ENCODE measurements at places on chromosomes 7 and 10.

DNA sequence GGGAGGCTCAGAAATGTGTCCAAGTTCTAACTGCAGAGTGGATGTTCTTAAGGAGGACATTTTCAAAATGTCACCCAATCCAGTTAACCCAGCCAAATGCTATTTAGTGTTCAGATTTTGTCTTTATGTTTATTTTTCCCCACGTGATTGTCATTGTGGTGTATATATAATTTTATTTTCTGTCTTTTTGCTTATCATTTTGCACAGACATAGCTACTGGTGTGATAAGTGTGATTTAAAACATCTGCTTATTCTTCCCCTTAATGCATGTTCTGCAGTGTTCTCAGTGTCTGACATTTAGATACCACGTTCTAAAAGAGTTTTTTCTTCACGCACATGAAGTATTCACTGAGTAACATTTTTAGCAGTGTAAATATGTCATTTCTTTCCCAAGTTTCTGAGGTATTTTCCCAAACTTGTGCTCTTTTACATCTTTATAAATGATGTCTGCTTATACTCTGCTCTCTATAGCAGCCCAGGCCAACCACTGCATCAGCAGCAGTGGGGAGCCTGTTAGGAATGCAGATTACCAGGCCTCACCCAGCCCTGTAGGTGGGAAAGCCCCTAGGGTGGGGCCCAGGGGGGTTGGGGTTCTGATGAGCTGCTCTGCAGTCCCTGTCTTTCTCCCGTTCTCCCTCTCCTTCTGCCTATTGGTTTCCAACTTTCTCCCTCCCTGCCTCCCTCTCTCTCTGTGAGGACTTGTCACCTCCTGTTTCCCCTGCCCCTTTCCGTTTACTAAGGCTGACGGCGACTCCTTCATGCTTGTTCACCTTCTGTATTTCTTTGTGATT is 20.8 kb downstream of the ADCY1 start:
- no peak for DNase-seq

GRCh38 chr7:2893411-2893861 is 49.3 kb upstream of the GNA12 start:
- no peak for DNase-seq

- DNase-seq, result peak; percentile 41
Measured at GRCh38 chr7:132402751-132403245, 173.5 kb downstream of the PLXNA4 start.

DNA sequence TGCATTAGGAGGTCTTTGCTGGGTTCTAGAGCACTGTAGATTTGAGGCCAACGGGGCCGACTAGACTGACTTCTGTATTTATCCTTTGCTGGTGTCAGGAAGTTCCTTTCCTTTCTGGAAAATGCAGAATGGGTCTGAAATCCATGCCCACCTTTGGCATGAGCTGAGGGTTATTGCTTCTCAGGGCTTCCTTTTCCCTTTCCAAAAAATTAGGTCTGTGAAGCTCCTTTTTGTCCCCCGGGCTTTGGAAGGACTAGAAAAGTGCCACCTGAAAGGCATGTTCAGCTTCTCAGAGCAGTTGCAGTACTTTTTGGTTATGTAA is 675 bp downstream of the IL6 start:
- no peak for DNase-seq

GRCh38 chr7:2074691-2075090 is 158.1 kb downstream of the MAD1L1 start:
- DNase-seq, result no peak

GRCh38 chr10:124646483-124647352 is 97.5 kb downstream of the FAM53B start:
- peak; percentile 80 for DNase-seq

- DNase-seq, result peak; percentile 91
Measured at GRCh38 chr7:76302347-76303201, at the start of gene HSPB1. HSPB1 (plus strand) TSS chr7:76302673; CDS start chr7:76302713, 40 bp downstream.

DNA sequence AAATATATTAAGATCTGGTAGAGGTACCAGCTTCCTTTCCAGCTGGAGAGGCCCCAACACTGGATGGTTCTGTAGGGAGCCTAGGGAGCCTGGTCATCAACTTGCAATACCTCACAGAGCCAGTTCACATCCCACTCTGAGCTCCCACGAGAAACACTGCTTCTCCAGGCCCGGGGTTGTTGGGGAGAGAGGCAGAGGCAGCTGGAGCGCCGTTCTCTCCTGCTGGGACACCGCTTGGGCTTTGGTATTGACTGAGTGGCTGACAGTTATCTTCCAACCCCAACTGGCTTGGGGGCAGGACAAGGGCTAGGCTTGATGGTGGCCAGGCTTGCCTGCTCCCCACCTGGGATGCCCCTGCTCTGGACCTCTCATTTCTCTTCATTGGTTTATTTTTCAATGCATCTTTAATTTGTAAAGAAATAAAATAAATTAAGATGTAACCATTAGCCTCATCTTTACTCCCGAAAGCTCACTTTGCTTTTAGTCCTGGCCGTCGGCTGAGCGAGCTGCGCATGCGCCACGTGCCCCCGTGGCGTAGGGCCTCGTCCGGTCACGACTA is 10.0 kb upstream of the CHCHD1 start:
- DNase-seq, result peak; percentile 93

DNA sequence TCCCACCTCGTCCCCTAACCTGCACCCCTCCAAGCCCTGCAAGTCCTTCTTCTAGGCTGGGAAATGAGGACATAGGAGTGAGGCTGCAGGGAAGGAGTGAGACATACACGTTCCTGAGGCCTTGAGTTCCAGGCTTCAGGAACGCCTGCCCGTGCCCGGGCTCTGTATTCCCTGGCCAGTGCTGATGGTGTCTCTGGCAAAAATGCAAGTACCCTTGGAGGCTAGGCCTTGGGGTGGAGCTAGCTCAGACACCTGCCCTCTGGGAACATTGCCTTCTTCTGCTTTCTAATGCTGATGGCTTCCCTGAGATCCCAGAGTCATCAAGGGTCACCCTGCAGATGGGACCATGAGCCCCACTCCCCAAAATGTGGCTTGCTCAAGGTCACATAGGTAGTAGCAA is 76.0 kb downstream of the GRK5 start:
- DNase-seq, result no peak

DNA sequence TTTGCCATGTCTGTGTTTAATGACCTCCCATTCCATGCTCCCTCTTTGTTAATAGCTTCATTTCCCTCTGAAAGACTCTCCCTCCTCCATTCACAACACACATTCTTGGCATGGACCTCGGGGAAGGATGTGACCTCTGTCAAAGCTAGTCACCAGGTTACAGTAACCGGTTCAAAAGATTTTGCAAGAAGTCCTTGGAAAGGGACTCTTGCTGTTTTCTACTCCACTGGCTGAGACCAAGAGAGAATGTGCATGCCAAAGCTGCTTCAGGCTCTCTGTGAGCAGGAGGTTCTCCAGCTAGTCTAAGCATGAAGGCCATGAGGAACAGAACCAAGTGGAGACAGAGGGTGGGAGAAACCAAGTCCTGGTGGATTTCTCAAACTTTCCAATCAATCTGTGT is 732.6 kb downstream of the CCSER2 start:
- DNase-seq, result no peak

DNA sequence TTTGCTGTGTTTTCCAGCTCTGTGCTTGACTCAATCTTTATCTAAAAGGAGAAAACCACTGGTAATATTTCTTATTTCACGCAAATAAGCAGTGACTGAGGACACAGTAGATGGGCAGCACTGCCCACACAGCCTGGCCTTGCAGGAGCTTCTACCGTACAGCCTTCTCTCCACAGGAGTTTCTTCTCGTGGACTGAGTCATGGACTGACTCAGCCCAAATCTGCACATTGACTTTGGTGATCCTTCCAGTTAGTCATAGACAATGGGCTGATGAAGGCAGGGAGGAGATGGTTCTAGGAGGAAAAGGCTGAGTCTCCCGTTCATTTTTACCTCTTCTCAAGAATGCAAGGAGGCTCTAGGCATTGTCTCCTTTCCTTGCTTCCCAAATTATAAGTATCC is 200.7 kb downstream of the RAPGEF5 start:
- peak; percentile 48 for DNase-seq

GRCh38 chr10:83076443-83076842 is 1062.9 kb upstream of the GHITM start:
- no peak for DNase-seq

GRCh38 chr7:106367664-106368063 is 82.9 kb upstream of the NAMPT start:
- DNase-seq, result no peak

DNA sequence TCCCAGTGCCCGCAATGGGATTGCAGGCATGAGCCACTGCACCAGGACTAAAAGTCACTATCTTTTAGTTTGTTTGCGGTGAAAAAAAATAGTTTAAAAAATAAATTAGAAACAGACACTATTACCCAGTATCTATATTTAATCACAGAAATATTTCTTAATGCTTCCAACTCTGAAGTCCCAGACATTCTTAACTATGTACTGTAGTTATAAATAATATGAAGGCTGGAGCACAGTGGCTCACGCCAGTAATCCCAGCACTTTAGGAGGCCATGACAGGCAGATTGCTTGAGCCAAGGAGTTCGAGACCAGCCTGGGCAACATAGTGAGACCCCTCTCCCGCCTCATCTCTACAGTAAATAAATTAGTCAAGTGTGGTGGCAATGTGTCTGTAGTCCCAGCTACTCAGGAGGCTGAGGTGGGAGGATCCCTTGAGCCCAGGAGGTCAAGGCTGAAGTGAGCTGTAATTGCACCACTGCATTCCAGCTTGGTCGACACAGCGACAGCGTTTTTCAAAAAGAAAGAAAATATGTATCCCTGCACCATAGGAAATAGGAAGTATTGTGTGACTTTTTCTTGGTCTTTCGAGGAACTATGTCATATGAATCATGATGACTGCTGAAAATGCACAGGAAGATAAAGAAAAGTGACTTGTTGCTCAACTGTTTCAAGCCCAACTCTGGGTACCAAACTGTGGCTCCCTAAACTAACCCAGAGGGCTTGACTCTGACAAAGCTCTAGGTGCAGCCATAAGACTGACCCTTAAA is 74.9 kb upstream of the STEAP1B start:
- DNase-seq, result no peak

DNA sequence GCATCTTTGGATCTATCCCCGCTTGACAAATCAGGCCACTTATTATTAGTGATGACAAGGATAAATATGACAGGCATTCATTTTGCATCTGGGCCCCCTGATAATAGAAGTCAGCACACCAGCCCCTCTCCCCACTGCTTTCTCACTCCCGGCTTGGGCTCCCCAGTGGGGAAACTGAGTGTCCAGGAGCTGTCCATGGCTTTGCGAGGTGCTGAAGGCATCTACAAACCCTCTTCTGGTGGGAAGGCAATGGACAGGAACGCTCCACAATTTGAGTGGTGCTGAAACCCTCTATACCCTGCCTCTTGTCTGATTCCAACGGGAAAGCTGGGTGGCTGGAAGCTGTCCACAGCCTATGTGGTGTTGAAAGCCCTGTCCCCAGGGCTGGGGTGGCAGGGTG is 61.7 kb upstream of the PCBD1 start:
- DNase-seq, result no peak

DNA sequence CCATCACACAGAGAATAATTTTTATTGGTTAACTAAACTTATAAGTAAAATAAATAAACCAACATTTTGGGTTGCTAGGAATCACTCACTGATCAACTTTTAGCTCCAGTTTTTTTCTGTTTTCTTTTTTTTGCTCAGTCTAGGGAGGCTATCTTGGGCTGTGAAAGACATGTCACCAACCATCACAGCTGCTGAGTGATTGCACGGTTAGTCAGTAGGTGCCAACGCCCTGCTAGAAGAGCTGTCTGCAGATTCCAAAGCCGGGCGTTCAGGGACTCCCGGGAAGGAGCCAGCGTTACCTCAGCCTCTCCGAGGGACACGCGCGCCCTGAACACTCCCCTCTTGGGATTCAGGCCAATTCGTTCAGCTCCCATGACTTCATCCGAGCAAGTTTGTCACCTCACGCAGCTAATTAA is 604 bp upstream of the STAM start:
- DNase-seq, result peak; percentile 85

DNA sequence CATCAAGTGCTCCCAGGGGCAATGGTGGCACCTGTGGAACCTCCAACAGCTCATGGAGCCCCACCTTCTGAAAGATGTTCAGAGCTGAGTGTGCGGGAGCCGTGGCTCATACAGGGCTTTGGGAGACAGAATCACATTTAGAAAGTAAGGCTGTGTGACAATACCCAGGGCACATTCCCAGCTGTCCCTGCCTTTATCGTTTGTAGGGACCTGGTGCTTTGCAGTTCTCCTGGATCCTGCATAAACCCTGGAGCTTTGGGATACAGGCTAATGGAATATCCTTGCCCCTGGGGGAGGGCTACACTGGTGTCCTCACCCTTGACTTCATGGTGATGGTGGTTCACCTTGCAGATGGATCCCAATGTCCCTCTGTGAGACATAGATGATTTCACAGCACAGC is 134.8 kb upstream of the LAMB4 start:
- DNase-seq, result no peak

GRCh38 chr10:20874261-20874660 is 22.9 kb downstream of the NEBL start:
- DNase-seq, result no peak

- no peak for DNase-seq
Measured at GRCh38 chr7:47186316-47186715, 395.6 kb downstream of the TNS3 start.

DNA sequence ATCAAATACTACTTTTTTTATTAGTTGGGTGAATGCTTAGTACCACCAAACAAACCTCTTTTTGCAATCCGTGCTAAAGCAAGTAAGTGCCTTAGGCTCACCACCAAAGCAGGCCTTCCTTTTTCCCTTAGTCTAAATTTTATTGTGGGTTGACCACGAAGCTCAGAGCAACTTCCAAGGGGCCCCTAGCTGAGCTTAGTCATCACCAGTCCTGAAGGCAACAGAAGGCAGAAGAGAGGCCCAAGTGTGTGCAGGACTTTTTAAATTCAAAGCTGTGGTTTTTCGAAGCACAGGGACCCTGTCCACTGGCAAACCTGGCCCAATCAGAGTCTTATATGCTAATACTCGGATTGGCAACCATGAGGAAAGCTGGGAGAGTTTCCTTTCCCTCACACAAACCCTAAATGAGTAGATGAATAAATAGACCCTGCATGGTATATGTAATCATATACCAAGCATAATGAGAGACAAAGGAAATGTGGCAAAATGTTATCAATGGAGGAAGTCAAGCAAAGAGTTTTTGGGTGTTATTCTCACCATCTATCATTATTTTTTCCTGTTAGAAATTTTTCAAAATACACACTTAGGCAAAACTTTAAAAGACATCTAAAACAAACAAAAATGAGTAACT is 453.2 kb upstream of the GALNT17 start:
- DNase-seq, result peak; percentile 55
